Kasumi-1 (cell line): ENCODE measurements at places on chromosomes 16 and 17.

DNA sequence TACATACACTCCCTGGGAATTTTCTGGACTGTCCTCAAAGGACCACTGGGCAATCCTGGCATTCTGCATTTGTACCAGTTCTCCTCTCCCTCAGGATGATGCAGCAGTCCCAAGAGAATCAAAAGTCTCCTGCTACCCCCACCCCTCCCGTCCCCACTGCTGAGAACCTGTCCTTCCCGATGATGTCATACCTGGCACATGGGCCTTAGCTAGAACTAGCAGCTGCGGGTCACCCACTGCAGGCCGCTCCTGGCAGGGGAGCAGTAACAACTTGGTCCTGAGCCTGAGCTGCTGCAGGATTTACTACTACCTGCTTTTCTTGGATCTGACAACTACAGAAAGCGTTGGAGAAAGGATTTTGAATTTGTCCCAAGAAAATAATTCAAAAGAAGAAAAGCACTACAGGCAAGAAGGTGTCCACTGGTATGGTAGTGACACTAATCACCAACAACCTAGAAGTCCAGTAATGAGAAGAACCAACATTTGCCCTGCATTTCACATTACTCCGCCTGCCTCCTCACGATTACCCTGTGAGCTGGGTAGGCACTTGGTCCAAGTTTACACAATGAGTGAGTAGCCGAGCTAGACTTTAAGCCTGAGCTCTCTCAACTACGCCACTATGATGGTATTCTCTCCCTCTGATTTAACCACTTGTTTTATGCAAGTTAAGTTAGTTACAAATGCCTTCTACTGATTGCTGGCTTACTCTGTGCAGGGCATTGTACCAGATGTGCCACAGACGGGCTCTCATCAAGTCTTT, 55.3 kb upstream of the ETV4 start:
- DNase-seq = no peak

GRCh38 chr17:9020824-9021157, 519 bp upstream of the NTN1 start:
- no peak for DNase-seq

GRCh38 chr17:78674156-78674555, 97.0 kb upstream of the DNAH17 start:
- no peak for DNase-seq

GRCh38 chr17:28331891-28332420, 3.3 kb downstream of the IFT20 start:
- DNase-seq = no peak

- DNase-seq = no peak
These were observed 14.0 kb upstream of the RASL10B start for GRCh38 chr17:35717475-35717874.

DNA sequence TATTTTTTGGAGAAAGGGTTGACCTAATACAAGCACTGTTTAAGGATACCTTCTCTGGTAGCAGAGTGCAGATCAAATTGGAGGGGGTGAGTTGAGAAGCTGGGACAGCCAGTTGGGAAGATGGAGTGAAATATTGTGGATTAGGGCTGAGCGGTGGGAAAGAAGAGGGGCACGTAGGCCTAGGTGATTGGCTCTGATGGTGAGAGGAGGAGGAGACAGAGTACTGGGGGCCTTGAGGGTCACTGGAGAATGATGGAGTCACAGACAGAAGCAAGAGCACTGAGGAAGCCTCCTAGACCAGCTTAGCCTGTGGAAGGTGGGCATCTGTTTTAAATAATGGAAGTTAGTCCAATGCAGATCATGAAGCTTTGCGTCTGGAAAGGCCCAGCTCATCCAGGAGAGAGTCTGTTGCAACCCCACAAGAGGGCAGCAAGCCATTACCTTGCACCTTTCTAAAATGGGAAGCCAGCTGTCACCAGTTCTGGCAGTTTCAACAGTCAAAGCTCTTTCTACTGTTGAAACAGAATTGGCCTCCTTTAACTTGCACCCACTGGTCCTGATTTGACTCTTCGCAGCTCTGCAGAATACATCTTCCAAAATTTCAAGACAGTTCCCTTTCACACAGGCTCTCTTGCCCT, 11.8 kb downstream of the SLC9A5 start:
- peak; percentile 63 for DNase-seq

DNA sequence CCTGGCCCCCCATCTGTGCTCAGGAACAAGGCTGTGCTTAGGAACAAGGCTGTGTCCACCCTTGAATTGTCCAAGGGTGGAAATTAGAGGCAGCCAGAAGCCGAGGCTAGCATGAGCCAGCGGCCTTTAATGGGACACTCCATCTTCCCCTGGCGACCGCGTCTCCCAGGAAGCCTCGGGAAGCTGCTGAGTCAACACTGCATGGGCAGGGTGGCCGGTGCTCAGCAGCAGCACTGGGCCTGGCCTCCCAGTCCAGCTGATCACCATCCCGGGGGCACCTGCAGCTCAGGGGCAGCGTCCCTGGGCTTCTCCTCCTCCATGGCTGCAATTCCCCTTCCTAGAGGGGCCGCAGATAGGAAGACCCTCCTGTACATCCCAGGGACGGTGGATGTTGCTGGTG, 180.8 kb downstream of the ENGASE start:
- no peak for DNase-seq

DNA sequence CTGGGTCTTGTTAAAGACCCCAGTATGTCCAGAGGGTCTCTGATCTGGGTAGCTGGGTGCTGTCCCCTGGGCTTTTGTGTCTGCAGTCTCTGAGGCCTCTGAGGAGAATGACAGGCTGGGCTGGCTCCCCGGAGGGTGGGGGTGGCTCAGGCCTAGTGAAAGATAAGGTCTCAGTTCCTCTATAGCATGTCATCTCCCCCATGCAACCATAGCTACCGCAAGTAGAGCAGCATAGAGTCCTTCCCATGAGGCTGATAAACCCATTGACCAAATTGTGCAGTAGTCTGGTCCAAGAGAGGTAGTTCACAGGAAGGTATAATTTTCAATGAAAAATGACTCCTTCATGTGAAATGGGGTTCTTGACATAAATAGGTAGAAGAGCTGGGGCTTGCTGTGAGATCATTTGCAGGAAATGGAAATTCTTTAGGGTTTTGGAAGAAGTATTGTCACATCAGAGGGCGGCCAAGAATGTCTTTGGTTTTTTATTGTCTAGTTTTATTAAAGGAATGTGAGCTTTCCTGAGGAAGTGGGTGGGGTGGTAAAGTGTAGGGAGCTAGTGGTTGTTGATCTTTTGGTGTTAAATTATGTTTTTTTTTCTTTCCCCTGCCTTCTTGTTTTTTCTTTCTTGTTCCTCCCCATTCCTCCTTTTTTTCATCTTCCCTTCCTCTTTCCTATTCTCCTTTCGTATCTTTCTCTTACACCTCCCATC, 21.0 kb downstream of the SLC7A6OS start:
- DNase-seq = peak; percentile 52

DNA sequence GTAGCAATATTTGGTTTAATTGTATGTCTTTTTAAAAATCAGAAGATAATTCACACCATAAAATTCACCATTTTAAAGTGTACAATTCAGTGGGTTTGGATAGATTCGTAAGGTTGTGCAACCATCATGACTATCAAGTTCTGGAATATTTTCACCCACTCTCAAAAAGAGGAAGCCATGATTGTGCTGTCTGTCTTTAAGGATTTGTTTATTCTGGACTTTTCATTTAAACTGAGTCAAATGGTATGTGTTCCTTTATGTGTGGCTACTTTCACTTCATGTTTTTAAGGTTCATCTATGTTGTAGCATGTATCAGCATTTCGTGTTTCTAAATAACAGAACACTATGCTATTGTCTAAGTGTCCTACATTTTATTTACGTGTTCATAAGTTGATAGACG, 68.1 kb upstream of the CPHXL start:
- no peak for DNase-seq

DNA sequence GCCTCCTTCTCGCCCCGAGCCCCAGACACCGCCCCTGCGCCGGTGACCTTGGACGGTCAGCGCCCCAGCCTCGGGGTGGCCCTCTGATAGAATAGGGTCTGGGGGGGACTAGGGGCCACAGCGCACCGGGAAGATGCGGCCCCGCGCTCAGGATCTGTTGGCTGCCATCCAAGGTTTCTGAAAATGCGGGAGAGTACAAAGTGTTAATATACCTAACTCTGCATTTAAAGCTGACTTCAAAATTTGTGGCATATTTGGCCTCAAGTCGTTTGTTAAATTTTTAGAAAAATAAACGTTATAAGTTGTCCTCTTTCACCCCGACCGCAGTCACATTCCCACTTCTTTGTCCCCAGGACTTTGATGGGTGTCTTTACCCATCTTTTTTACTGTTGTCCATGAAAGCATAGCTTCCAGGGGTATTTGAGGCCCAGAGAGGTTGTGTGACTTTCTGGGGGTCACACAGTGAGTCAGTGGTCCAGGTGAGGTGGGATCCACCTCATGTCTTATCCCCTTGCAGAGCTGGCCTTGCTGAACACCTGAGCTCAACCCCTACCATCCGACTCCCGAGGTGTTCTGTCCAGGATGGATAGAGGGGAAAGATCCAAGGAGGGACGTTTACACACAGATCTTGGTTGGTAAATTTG, 796 bp downstream of the NT5M start:
- DNase-seq = no peak

DNA sequence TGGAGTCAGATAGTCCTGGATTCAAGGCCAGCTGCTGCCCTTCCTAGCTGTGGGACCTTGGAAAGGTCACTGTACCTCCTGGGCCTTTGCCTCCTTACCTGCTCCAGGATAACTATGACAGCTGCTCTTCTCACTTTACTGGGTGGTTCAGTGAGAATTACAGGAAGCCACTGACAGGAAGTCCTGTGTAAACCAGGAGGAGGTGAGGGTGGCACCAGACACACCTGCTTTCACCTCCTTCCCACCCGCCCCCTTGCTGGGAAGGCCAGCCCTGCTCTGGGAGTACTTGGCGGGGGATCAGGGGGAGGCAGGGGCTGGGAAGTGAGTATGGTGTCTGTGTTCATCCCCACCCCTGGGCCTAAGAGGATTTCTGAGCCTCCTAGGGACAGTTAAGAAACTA, 42.6 kb downstream of the CPNE2 start:
- DNase-seq = no peak

DNA sequence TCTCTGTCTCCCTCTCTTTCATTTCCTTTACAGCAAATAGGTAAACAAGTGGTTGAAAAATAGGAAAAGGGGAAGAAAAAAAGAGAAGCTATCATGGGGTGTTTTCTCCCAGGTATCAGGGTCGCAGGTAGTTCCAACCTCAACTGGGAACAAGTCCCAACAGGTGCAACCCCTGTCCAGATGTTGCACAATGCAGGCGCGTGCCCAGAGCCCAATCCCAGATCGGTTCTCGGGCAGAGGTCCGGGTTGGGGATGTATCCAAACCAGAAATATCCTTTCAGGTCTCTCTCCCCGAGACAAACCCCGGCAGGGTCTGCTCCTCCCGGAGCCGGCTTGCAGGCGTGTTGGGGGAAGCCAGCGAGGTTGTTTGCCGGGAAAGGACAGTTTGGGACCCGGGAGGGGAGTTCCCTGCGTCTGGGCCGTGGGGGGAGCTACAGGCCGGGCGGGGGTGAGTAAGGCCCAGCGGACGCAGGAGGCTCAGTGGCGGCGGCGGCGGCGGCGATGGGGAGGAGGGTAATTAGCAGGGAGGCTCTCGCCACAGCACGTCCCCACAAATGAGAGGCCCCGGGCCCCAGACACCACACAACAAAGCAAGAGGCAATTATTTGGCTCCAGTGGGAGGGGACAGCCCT, 21.2 kb upstream of the SP6 start:
- DNase-seq = no peak

- DNase-seq = no peak
These were observed 90.2 kb upstream of the ERCC4 start for GRCh38 chr16:13829697-13830299.

DNA sequence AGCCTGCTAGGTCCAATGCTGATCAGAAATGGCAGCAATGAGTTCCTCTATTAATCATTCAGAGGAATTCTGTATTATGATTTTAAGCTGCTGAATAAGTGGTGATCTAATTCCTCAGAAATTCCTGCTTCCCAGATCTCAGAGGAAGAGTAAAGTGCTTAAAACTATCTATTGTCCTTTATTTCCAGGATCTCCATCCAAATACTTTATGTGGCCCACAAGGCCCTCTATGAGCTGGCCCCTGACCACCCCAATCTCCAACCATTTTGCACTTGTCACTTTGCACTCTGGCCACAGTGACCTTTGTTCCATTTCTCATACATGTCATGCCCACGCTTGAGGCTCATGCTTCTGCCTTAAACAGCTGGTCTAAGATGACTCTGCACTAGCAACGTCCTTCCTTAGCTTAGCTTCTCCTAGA, 93.7 kb downstream of the CA10 start:
- no peak for DNase-seq

DNA sequence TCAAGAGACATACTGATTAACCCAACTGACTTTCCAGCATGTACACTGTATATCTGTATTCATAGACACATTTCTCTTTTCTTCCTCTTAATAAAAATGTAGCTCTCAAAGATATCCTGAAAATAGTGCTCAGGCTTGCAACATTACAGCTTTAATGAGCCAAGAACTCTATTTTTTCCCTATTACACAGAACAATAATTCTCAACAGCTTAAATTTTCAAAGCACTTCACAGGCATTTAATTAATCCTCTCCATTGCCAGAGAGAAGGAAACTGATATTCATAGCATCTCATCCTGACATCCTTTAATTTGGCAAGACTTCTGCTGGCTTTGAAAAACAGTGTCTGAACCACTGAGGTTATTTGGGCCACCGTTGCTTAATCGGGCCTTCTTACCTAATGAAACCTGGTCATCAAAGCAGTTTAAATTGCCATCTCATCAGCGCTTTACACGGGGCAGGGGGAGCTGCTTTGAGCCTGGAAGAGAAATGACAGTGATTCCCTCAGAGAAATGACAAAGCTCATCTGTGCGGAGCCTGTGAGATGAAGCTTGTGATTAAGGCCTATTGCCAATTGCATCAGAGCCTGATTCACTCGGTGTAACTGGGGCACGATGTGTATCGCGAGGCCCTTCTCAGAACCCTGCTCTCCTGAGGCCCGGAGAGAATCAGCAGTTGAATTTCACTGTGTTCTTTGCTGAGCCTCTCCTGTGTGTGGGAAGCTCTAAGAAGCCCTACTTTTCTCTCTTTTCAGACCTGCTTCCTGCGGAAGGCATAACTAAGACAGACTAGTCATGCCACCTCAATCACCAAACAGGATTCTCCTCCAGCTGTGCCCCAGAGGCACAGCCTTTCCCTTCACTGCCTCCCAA, 8.5 kb upstream of the SIAH1 start:
- no peak for DNase-seq

- DNase-seq = peak; percentile 47
These were observed at the start of gene MYCBPAP for GRCh38 chr17:50507871-50508572. Gene MYCBPAP, plus strand, starts transcription at chr17:50508439. Its CDS starts 236 bp downstream, at chr17:50508675.

GRCh38 chr17:10088444-10088843, 110.0 kb downstream of the GAS7 start:
- DNase-seq = no peak

GRCh38 chr17:48178317-48178716, 70.8 kb downstream of the SNX11 start:
- no peak for DNase-seq
